ENCODE measurements at places on chromosomes 11 and 22. TPM values are rescaled to one million over a fixed set of nuclear protein-coding genes. Genes with fewer than 3 reads are reported as not detected.
A peak's percentile ranks its signal among the peaks of the same experiment; 100 is the strongest.

MMP8 gene
- 0.59 TPM for total RNA-seq

GRCh38 chr11:35804451-35805040 is 139.3 kb upstream of the LDLRAD3 start:
- DNase-seq = no peak

DNA sequence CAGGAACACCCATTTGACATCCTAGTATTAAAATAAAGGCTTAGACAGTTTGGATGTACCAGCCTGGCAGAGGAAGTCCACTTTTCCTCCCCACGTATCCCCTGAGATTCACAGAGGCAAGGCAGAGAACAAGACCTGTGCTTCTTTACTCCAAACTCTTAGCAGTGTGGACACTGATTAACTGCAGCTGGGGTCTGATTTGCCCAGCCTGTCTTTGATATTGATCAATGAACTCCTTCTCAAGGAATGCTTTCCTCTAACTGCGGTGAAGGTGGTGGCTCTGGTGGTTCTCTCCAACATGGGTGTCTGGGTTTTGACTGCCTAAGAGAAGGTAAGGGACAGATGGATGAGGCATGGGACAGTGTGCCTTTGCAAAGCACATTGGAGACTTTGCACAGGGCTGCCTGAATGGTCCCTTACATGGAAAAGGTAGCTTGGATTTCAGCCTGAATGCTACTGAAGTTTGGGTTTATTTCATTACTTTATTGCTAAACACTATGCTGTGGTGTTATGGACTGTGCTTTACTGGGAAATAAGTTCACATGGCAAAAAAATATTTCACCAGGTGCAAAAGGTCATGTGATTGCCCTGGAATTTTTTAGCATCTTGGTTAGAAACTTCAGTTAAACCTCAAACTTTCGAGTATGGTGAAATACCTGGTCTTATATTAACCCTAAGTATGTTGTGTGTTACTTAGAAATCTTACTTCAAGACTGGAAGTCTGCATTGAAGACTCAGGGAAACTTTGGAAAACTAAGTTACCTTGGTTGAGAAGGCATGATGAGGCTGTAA is 1.8 kb downstream of the GAS2 start:
- DNase-seq = no peak

MUC15 gene
- not detected for total RNA-seq

DNA sequence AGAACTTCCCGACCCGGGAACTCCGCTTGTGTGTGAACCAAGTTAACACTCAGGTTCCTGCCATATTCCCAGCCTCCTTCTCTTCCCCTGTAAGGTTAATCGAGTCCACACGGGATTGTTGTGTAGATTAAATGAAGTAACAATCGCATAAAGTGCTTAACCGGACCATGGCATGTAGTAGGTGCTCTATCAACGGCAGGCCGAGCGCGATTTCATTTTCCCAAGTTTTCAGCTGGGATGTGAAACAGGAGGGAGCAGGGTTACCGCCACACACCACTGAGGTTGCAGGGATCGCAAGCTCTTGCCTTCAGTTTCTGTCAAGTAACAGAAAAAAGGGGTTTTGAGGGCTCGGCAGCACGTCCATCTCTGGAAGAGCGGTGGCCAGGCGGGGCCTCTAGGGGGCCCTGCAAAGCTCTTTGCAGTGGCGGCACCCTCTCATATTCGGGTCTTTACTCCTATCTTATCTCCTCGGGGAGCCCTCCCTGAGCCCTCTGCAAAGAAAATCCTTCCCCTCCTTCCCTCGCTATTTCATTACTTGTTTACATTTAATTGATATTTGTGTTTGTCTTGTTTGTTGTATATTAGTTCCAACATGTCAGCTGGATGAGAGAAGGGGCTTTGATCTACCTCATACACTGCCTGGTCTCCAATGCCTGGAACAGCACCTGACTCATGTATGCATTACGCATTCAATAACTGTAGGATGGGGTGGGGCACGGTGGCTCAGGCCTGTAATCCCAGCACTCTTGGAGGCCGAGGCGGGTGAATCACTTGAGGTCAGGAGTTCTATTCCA is 816 bp upstream of the PLEKHA7 start:
- no peak for DNase-seq

DNA sequence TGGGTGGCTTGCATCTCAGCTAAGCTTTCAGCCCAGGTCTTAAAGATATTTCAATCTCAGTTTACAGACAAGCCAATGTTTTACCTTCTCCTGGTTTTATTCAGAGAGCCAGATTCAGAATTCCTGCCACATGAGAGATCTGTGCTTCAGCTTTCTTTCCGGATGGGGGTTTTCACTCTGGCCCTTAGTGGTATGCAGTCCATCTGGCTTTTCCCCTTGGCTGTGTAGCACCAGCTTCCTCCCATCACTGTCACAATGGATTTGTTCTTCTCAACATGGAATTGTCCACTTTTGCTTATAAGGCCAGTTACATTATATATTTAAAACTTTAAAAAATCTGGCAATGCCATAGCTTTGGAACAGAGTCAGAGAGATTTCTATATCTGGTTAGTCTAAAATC is 303.9 kb downstream of the ETS1 start:
- DNase-seq = no peak

NCR3LG1 gene
- total RNA-seq = 0.09 TPM

NRXN2 gene
- total RNA-seq = 1.4 TPM

DNA sequence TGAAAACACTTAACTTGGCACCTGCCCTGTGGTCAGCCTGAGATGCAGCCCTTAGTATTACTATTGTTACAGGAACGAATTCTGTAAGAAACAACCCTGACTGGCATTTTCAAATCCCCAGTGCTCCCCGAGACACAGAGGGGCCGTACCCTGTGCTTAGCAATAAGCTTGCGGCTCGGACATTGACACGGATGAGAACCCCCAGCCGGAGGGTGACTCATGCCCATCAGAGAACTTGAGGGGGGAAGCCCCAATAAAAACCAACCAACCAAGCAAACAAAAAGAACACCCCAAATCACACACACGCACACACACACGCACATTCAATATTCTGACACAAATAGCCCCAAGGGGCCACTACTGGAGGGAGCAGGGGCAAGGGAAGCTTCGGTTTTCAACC is 63.8 kb downstream of the SHISAL1 start:
- DNase-seq = no peak

DNA sequence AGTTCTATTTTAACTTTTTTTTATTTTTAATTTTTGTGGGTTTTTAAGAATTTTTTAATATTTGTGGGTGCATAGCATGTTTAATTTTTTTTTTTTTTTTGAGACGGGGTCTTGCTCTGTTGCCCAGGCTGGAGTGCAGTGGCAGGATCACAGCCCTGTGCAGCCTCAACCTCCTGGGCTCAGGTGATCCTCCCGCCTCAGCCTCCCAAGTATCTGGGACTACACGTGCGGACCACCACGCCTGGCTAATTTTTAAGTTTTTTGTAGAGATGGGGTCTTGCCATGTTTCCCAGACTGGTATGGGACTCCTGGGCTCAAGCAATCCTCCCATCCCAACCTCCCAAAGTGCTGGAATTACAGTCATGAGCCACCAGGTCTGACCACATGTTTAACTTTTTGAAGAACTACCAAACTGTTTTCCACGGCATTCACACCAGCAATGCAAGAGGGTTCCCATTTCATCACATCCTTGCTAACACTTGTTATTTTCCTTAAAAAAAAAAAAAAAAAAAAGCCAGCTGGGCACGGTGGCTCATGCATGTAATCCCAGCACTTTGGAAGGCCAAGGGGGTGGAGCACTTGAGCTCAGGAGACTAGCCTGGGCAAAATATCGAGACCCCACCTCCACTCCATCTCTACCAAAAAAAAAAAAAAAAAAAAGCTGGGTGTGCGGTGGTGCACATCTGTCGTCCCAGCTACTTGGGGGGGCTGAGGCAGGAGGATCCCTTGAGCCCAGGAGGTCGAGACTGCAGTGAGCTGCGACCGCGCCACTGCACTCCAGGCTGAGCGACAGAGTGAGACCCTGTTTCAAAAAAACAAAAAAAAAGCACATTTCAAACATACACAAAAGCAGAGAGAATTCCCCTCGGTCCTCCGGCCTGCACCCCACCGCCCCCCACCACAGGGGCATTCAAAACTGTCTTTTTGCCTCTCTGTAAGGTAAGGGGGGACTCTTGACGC is 16.7 kb upstream of the TXNRD2 start:
- no peak for DNase-seq

GRCh38 chr11:34754171-34754823 is 133.4 kb downstream of the EHF start:
- DNase-seq = peak; percentile 31

GRCh38 chr11:115344846-115345245 is 159.4 kb downstream of the CADM1 start:
- no peak for DNase-seq

DNA sequence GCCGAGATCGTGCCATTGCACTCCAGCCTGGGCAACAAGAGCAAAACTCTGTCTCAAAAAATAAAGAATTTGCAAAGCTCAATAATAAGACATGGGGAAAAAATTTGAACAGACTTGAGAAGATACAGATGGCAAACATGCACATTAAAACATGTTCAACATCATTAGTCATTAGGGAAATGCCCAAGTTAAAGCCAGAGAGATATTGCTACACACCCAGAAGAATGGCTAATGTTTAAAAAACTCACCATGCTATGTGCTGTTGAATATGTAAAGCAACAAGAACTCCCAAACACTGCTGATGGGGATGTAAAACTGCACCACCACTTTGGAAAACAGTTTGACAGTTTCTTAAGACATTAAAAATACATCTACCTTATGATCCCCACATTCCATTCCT is 12.6 kb downstream of the LRRC75B start:
- DNase-seq = no peak

- DNase-seq = no peak
These were observed 24.6 kb downstream of the ATG16L2 start for GRCh38 chr11:72838691-72839305.

DNA sequence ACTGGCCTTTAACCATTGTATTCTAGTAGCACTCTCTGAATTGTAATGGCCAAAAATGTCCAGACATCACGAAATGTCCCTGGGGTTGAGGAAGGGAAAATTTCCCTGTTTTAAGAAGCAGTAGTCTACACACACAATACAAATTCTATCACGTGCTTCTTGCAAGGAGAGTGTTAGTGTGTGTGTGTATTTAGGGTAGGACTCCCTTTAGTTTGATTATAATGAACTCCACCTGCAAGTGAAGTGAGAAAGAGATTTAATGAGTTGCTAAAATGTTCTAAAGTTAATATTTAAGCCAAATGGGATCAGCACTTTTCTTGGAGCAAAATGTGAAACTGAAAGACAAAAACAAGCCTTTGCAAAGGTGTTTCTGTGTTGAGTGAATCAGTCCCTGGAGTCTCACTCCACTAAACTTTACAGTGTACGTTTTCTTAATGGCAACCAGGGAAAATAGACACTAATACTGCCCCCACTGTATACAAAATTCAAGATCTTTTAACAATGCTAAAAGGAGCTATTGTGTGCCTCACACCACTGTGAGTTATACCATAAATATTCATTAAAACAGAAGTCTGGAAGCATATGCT is 590.3 kb upstream of the TENM4 start:
- DNase-seq = no peak

DNA sequence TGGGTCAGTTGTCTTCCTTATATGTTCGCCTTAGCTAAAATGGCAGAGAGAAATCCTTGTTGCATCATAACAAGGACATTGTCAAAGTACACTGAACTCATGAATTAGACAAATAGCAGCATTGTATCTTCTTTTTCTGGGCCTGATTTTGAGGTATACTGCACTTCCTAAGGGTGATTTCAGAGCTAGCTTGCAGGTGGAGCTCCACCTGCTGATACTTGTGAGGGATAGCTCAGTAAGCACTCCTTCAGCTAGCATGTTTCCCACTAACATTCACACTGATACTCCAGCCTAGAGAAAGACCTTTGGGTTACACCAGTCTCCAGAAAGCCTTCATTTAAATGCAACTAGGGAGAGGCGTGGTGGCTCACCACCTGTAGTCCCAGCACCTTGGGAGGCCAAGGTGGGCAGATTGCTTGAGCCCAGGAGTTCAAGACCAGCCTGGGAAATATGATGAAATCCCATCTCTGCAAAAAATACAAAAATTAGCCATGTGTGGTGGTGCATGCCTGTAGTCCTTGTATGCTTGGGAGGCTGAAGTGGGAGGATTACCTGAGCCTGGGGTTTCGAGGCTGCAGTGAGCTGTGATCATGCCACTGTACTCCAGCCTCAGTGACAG is 29.8 kb downstream of the JAM3 start:
- no peak for DNase-seq

FGF19 gene
- not detected for total RNA-seq

DNA sequence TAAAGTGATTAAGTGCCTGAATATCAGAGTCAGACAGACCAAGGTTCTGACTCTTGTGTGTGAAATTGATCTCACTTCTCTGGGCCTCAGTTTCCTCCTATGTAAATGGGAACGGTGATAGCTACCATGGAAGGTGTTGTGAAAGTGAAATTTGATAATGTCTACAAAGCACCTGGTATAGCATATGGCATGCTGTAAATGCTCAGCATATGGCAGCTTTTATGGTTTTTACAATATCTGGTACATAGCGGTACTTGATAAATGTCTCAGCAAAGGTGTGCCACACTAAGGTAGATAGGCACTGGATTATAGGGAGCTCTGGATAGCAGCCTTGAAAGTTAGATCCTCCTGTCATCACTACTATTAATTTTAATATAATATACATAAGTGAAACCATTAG is 19.9 kb downstream of the POU2AF2 start:
- no peak for DNase-seq
